GM23338 (cell line): ENCODE measurements at places on chromosomes 4 and X.

GRCh38 chr4:161655148-161655547 lies 508.7 kb downstream of the FSTL5 start:
- no peak for DNase-seq

- no peak for DNase-seq
Measured at GRCh38 chr4:46445710-46446314, 55.9 kb upstream of the GABRA2 start.

- DNase-seq, result no peak
Measured at GRCh38 chrX:97168646-97169045, 284.9 kb downstream of the RPA4 start.

DNA sequence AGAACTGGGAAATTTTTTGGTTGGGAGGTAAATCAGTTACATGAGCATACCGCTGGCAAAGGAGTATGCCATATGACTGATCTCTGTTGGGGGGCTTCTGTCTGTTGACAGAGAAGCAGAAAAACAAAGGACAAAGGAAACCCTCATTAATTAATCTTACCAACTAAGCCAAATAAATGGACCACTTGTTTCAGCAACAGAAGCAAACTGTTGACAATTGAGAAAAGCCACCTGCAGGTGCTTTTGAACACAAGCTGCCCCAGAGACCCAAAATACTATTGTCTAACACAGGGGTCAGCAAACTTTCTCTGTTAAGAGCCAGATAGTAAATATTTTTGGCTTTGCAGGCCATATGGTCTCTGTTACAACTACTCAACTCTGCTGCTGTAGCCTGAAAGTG lies 7.0 kb upstream of the FRYL start:
- no peak for DNase-seq

DNA sequence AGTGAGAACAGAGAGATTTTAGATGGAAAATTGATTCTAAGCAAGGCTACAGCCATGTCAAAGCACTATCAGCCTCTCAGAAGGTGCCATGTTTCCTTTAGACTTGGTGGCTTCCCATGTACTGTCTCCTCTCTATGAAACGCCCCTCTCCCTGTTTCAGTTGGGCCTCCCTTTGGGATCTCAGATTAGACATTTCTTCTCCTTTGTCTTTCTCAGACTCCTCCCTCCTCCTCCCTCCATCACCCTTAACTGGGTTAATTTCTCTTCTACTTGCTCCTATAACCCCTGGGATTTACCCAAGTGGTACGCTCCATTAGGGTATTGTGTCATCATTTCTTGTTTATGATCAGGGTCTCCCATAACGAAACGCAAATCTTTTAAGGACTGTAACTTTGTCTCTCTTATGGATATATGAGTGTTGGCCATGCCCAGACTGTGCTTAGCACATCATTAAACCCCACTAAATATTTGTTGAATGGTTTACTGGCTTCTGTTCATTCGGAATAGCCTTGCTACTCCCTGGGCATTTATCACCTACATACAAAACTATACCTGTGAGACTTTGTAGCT lies 106.8 kb downstream of the FAM9B start:
- DNase-seq, result no peak

GRCh38 chr4:71026086-71026485 lies 32.6 kb downstream of the DCK start:
- DNase-seq, result no peak

- DNase-seq, result no peak
Measured at GRCh38 chr4:91243132-91243531, 1060.6 kb upstream of the GRID2 start.

DNA sequence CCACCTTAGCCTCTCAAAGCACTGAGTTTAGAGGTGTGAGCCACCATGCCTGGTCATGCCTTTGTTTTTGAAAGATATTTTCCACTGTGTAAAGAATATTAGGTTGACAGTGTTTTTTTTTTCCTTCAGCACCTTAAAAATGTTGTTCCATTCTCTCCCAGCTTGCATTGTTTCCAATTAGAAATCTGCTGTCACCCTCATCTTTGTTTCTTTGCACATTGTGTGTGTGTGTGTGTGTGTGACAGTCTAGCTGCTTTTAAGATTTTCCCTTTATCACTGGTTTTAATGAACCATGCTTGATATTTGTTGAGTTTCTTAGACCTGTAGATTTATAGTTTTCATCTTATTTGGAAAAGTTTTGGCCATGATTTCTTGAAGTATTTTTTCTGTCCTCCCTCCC lies 79.0 kb upstream of the NKX1-1 start:
- no peak for DNase-seq

- DNase-seq, result peak; percentile 86
Measured at GRCh38 chrX:31435592-31435991, 363.8 kb upstream of the FTHL17 start.

GRCh38 chrX:117959045-117959444 lies 157.6 kb downstream of the KLHL13 start:
- DNase-seq, result no peak

- no peak for DNase-seq
Measured at GRCh38 chr4:183366206-183366835, 44.1 kb upstream of the CLDN24 start.

DNA sequence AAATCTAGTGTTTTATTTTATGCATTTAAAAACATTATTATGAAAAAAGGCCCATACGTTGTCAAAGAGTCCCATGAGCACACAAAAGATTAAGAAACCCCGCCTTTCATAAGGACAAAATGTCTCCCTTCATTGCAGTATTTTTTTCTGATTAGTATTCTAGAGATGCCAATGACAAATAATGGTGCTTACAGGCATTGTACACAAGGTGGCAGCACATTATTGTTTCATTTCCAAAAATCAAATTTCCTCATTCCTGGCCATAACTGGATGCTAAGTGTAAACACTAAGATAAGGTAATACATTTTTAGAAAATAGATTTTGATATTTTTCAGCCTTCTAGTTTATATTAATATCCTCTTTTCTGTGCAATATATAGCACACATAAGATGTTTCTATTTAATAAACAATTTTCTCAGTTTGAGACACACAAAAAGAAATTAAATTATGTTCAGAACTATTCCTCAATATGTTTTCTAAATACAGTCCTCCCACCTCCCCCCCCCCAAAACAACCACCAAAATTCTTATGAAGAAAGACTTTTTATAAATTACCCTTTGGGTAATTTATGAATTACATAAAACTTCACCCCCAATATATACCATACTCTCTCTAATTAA lies 47.7 kb downstream of the TIGD2 start:
- peak; percentile 41 for DNase-seq

- DNase-seq, result no peak
Measured at GRCh38 chr4:13982010-13982409, 354.5 kb upstream of the BOD1L1 start.

DNA sequence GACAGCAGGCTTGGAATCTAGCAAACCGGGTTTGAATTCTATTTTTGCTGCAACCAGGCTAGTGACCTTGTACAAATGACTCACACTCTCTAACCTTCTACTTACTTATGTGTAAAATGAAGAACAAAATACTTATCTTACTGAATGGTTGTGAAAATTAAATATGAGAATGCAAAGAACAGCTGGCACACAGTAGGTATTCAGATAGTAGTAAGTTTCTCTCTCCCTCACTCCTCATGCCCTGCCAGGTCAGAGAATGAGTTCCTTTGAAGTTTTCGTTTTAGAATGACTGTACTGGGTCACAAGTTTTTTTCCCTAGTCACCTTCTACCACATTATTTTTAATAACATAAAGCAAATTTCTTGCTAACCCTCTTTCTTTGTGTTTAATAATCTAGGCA lies 33.0 kb downstream of the CISD2 start:
- no peak for DNase-seq

DNA sequence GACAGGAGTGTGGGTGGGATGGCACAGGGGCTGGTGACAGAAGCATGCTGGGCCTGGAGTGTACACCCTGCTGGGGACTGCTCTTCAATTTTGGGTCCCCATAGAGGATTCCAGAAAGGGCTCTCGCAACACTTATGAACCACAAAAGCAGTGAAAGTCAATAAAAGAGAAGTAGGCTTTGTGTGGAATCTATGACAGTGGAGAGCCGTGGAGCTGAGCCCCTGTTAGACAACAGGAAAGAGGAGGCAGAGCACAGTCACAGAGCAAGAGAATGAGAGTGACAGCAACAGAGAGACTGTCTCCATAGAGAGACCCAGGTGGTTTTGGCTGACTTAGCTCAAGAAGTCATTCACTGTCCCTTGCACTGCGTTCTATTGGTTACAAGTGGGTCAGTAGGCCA lies 135.1 kb upstream of the ATP6AP2 start:
- DNase-seq, result no peak

GRCh38 chr4:119299260-119299671 lies 22.7 kb downstream of the FABP2 start:
- no peak for DNase-seq

DNA sequence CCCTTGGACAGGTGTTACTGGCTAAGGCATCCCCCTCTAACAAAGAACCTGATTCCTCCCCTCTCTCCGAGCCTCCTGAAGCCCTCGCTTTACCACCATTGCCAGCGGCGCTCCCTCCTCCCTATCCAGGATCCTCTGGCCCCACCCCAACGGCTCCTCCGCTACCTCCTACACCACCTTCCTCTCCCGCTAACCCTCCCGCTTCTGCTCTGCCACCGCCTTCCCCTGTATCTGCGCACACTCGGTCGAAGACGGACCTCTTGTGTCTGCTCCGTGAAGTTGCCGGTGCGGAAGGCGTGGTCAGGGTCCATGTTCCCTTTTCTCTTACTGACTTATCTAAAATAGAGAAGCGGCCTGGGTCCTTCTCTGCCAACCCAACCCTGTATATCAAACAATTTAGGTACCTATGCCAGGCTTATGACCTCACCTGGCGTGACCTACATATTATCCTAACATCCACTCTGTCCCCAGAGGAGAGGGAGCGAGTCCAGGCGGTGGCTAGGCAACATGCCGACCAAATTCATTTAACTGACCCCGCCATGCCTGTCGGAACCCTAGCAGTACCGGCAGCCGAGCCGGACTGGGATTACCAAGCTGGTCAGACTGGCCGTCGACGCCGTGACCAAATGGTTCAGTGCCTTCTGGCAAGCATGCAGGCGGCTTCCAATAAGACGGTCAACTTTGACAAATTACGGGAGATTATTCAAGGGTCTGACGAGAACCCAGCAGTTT lies 958.9 kb downstream of the RPA4 start:
- no peak for DNase-seq

DNA sequence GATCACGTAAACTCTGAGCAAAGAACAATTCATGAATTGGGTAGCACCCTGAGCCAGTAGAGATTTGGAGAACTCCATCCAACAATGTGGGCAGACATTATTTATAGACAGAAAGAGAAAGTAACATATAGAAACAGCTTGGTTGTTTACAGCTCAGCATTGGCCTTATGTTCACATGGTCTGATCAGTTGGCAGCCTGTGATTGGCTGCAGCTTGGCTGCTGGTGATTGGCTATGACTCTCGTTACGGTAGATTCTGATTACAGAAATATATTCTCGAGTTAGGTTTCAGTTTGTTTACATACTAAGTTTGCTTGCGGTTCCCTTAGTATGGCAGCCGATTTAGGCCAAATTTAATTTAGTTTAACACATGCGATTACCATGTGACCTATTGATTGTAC lies 663.4 kb downstream of the RAPGEF2 start:
- no peak for DNase-seq

GRCh38 chr4:70844180-70844579 lies 4.5 kb upstream of the GRSF1 start:
- DNase-seq, result no peak

- DNase-seq, result no peak
Measured at GRCh38 chr4:79535516-79535915, 127.5 kb upstream of the GK2 start.

- no peak for DNase-seq
Measured at GRCh38 chrX:142994988-142995387, 30.7 kb upstream of the SPANXN4 start.

GRCh38 chrX:71640002-71640401 lies 21.7 kb upstream of the CXCR3 start:
- DNase-seq, result no peak

- DNase-seq, result peak; percentile 53
Measured at GRCh38 chr4:73311428-73311827, 52.8 kb upstream of the ANKRD17 start.

GRCh38 chr4:53902786-53903185 lies 161.6 kb downstream of the CHIC2 start:
- DNase-seq, result no peak
